Effector memory CD8-positive, alpha-beta T cell (primary cell): ENCODE measurements at places on chromosomes 12 and 14.

GRCh38 chr12:132858718-132859266, 28.6 kb downstream of the CHFR start:
- DNase-seq = no peak
- no peak overlapping the region for H3K4me3 ChIP-seq
- no peaks in the 10 kb centered on the region for H3K27me3 ChIP-seq
- H3K27ac ChIP-seq = no peak overlapping the region

GRCh38 chr14:106378191-106378590, 851.8 kb downstream of the TMEM121 start:
- DNase-seq = peak; percentile 24
- H3K27ac ChIP-seq = no peak overlapping the region
- H3K27me3 ChIP-seq = peaks cover 36% of the 10 kb centered on the region
- H3K36me3 ChIP-seq = no peaks in the 10 kb centered on the region

DNA sequence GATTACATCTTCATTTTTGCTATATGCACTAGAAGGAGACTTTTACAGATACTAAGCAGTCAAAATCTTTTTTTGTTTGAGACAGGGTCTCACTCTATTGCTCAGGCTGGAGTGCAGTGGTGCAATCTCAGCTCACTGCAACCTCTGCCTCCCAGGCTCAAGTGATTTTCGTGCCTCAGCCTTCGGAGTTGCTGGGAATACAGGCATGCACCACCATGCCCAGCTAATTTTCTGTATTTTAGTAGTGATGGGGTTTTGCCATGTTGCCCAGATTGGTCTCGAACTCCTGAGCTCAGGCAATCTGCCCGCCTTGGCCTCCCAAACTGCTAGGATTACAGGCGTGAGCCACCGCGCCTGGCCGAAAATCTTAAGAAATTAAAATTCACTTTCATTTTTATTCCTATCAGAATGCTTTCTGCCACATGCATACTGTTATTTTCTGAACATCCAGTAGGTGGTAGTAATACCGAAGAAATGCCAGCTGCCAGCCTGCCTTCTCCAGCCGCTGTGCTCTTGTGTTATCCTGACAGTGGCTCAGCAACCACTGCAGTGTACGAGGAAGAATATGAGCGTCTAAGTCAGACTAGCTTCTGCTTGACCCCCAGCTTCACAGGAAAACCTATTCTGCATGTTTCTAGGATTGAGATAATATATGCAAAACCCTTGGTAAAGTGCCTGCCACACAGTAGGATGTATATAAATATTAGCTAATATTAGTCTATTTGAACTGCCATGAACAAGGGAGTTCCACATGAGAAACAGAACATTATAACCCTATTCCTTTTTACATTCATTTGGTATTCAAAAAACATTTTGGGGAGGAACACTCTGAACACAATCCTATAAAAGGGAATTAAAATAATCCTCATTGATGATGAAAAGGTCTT, 54.2 kb downstream of the RPAP3 start:
- H3K4me3 ChIP-seq = peak overlapping the region; percentile 58
- H3K4me1 ChIP-seq = peaks cover 6% of the 10 kb centered on the region
- H3K36me3 ChIP-seq = no peaks in the 10 kb centered on the region
- DNase-seq = peak; percentile 30
- H3K27ac ChIP-seq = peak overlapping the region; percentile 14

- DNase-seq = no peak
- no peaks in the 10 kb centered on the region for H3K27me3 ChIP-seq
- H3K4me1 ChIP-seq = peaks cover 51% of the 10 kb centered on the region
These were observed 4.8 kb downstream of the DGKA start for GRCh38 chr12:55935738-55936151.
